ENCODE measurements at places on chromosomes 6 and 20.

- DNase-seq = peak; percentile 47
Measured at GRCh38 chr6:63573899-63574553, 1.7 kb downstream of the LOC128125822 start.

DNA sequence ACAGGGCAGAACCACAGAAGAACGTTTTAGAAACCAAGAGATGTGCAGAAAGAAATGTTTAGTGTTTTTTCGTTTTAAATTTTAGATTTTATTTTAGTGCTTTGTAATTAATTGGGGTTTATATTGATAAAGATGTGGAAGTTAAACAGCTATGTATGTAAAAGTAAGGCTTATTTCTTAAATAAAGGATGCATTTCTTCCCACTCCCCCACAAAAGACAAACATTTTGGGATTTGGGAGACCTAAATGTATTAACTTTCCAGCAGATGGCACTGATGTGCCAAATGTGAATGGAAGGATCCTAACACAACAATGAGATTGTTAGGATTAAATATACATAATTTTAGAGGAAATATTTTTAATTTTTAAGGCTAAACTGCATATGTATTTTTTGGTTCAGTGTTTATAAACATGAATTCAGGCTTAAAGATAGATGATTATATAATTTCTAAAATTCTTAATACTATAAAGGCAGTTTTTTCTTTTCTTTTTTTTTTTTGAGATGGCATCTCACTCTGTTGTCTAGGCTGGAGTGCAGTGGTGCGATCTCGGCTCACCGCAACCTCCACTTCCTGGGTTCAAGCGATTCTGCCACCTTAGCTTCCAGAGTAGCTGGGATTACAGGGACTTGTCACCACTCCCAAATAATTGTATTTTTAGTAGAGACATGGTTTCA is 12.0 kb downstream of the PFDN4 start:
- DNase-seq = no peak

DNA sequence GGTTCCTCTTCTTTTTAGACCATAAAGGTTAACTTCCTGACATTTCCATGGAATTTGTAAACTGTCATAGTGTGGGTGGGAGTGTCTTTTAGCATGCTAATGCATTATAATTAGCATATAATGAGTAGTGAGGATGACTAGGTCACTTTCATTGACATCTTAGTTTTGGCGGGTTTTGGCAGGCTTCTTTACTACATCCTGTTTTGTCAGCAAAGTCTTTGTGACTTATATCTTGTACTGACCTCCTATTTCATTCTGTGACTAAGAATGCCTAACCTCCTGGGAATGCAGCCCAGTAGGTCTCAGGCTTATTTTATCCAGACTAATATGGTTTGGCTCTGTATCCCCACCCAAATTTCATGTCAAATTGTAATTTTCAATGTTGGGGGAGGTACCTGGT is 149.6 kb upstream of the SYNCRIP start:
- no peak for DNase-seq

DNA sequence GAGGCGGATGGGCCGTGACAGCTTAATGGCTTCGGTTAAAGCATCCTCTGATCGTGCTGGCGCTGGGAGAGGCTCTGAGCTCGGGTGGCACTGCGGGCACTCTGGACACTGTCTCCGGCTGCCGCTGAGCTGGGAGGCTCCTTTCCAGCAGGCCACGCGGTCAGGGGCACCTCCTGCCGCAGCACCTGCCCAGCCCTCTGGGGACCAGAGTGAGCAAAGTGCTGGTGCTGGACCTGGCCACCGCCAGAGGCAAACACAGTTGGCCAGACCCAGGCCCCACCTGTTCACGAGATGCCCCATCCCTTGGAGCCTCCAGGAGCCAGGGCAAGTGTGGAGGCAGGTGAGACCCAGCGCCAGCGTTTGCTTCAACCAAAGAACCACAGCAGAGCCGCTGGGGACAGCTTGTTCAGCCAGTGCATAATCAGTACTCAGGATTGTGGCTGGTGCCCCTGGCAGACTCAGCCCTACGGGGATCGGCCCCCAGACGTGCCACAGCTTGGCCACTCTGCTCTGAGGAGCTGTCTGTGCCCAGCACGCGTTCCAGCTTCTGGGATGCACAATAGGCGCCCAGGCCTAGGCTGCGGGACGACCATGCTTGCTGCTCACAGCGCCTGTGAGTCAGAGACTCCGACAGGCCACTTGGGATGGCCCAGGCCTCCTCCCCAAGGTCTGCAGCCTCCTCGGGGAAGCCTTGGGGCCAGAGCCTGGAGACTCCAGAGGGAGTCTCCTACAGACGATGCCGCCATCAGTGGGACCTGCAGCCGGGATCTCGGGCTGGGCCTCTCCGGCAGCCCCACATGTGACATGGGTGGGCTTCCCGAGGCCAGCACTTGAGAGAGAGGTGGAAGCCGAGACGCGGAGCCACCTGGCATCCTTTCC is 38.2 kb upstream of the SLCO4A1 start:
- no peak for DNase-seq

DNA sequence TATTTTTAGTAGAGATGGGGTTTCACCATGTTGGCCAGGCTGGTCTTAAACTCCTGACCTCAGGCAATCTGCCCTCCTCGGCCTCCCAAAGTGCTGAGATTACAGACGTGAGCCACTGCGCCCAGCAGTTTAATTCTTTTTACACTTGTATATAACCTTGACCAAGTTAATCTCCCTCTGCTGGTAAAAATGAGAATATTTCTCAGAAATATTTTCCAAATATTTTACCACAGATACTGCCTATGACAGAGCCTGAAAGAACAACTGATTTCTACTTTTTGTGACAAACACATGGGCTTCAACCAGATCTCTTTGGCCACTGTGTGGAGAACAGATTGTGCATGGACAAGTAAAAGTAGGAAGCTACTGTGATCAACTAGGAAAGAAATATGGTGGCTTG is 21.2 kb upstream of the NHSL1 start:
- DNase-seq = no peak

DNA sequence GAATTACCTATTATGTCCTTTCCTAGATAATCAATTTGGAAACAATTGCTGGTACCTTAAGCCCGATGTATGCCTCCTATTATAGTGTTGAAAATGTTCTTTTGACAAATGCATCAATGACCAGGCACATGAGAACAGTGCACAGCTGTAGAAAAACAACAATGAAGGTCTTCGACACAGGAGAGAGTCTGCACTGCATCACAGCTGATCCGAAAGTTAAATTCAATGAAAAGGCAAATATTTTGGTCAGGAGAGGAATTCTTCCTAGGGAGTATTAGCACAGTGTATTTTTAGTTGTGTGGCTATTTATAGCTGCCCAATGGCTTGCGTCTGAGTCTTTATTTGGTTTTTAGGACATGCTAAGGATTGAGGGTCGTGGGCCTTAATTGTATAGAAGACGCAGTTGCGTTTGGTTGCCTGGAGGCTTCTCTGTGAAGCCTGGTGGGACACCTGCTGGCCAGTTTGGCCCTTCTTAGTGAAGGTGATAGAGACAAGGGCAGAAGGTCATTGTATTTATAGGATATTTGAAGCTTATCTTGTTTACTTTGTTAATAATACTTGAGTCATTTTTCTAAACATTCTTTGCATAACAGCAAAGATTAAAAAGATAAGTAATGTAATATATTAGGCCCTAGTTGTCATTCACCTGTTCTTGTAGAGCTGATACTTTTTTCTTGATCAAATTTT is 72.3 kb downstream of the CDYL start:
- DNase-seq = no peak

GRCh38 chr20:35305682-35306556 is 13.7 kb upstream of the FAM83C start:
- peak; percentile 89 for DNase-seq
